ENCODE measurements at places on chromosomes 6 and 20.

DNA sequence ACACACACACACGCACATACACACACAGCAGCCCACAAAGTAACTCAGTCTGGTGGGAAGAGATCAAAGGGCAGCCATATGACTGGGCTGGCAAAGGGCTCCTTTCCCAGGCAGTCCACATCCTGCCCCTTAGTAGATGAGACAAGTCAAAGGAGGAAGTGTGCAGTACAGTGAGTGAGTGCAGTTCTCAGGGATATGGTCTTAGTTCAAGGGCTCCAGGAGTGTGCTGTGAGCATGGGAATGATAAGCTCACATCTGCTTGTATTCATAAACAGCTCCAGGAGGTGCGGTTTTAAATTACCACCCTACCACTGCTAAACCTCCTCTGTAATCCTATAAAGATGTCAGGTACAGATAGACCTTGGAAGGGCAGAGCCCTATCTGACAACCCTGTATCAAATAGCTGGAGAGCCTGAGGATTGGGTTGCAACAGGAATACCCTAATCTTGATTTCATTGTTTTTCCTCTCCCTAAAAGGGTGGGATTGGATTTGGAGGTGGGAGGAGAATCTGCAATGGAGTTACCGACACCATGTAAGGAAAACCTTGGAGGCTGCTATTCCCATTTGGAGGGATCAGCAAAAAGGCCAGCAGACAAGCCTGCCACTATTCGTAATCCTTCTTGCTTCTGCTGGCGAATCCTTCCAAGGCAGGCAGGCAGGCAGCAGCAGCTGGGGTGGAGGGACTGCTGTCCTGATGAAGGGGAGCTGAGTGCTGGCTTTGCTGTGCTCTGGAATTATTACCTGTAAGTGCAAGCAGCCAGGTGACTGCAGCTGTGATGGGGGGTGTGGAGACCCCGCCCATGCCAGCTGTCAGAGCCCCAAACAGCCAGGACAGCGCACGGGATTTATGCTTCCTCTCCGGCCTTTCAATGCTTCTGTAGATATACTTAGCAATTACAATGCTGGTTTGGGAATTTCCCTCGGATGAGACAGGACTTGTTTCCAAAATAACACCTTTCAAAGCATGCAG is 342.7 kb downstream of the PRL start:
- no peak for DNase-seq

DNA sequence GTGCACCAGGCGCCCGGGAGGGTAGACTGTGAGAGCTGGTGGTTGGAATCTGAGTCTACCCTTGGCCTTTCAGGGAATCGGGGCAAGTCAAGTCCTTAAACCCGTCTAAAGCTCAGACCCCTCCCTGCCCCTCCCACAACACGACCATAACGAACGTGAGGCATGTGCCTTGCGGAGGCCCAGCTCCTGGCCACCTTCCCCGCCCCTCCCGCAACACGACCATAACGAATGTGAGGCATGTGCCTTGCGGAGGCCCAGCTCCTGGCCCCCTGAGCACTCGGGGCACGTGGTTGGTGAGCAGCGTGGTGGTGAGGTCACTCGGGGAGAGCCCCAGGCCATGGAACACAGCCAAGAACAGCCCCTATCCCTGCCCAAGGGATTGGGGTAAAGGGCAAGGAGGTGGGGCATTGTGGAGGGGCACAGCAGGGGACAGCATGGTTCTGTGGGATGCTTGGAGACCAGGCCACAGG is 132.2 kb downstream of the TAF4 start:
- DNase-seq: no peak

DNA sequence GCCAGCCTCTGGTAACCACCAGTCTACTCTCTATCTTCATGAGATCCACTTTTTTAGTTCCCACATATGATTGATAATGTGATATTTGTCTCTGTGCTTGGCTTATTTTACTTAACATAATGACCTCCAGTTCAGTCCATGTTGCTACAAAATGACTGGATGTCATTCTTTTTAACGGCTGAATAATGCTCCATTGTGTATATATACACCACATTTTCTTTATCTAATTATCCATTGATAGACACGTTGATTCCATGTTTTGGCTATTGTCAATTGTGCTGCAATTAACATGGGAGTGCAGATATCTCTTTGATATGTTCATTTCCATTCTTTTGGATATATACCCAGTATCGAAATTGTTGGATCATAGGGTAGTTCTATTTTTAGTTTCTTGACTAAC is 89.3 kb downstream of the ATRN start:
- no peak for DNase-seq

- DNase-seq: no peak
Measured at GRCh38 chr20:37807471-37808232, 95.3 kb upstream of the VSTM2L start.

- DNase-seq: no peak
Measured at GRCh38 chr6:98984121-98984520, 36.4 kb upstream of the FBXL4 start.

GRCh38 chr6:34745277-34746103 is 11.8 kb upstream of the SNRPC start:
- DNase-seq: no peak

GRCh38 chr6:3455147-3455568 is 1.7 kb downstream of the SLC22A23 start:
- no peak for DNase-seq

All from thymus (tissue), 14 donors.